ENCODE measurements at places on chromosomes 7 and 10.

- DNase-seq: peak; percentile 85
These were observed 74.0 kb upstream of the CUX1 start for GRCh38 chr7:101743241-101743994.

DNA sequence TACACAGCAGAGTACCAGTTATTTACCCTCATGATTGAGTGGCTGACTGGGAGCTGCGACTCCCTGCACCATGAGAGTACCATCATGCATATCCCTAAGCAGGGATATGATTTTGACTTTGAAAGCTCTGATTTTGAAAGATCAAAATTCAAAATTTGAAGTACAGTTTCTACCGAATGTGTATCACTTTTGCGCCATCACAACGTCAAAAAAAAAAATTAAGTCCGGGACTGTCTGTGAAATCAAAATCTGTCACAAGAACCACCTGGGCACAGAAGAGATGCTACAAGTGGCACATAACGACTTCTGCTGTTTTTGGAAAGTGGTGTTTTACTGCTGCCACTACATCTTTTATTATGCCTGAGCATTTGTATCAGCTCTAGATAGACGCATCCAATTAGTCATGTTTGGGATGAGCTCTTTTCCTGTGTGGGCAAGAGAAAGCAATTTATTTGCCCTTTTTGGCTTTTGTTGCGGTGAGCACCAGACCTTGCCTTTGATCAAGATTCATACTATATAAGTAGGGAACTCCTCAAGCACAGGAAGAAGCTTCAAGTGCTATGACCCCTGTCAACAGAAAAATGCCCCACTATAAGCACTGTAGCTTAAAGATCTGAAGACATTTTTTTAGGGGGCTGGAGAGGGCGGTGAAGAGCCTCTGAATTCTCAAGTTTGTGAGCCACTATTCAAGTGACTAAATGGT is 10.7 kb downstream of the MTPN start:
- no peak for DNase-seq

- DNase-seq: no peak
These were observed 357.2 kb downstream of the LRMDA start for GRCh38 chr10:75788394-75789205.

DNA sequence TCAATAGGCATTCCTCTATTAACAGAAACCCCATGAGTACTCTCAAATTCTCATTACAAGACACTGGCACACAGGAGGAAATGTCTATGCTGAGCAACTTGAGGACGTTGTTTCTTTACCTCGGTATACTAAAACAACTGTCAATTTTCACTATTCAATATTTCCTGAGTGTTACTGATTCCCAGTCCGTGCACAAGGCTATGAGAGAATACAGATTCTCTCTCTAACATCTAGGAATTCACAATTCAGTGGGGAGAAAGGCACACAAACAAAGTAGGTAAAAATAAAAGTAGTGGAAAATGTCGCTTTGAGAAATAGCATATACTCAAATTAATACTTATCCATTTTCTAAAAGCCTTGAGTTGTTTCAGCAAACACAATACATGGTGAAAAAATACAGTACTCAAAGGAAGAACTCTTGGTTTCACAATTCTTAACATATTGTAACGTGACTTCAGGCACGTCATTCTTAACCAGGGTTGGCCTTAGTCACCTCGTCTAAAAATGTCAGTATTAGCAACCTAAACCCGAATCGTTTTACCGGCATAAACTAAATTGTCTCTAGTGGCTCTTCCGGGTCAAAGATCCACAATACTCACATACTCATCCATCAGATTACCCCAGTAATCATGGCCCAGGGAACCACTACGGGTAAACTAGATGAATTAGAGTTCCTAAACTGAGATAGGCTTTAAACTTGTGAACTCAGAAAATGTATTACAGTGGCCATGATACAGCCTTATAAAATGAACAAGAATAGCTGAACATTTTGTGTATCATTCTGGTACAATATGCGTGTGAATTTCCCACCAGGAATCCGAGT is 1.5 kb downstream of the IPMK start:
- no peak for DNase-seq

- DNase-seq: no peak
These were observed 61.1 kb upstream of the TMEM196 start for GRCh38 chr7:19834566-19834965.

- DNase-seq: no peak
These were observed 9.5 kb upstream of the RBM20 start for GRCh38 chr10:110634527-110635209.

GRCh38 chr7:4683884-4684565 is 1.9 kb downstream of the FOXK1 start:
- DNase-seq: peak; percentile 53

- no peak for DNase-seq
These were observed 160.1 kb downstream of the EXOC4 start for GRCh38 chr7:133412942-133413341.

- no peak for DNase-seq
These were observed 402.3 kb downstream of the TYW1 start for GRCh38 chr7:67398916-67399315.

GRCh38 chr7:75905785-75906604 is 9.0 kb upstream of the POR start:
- peak; percentile 49 for DNase-seq

DNA sequence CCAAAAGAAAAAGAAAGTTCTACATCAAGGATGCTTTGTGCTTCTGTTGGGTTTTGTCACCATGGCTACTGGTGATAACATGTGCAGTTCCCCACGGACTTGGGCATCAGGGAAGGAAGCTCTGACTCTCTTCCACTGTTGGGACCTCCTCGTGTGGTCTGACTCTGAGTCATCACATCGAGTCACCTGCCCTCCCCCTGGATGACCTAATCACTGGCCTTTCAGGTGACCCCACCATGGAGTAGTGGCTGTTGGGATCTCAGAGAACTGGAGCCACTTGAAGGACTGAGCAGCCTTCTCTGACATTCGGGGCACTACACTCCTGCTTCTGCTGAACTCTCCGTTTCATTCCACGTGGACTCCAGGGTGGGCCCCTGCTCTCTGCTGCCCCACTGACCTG is 60.8 kb upstream of the DOCK1 start:
- DNase-seq: no peak

- no peak for DNase-seq
These were observed 16.6 kb upstream of the LANCL2 start for GRCh38 chr7:55348502-55348901.

GRCh38 chr10:133142523-133143199 is 17.4 kb upstream of the KNDC1 start:
- peak; percentile 34 for DNase-seq

GRCh38 chr7:130189343-130189742 is 15.9 kb downstream of the TMEM209 start:
- DNase-seq: no peak

DNA sequence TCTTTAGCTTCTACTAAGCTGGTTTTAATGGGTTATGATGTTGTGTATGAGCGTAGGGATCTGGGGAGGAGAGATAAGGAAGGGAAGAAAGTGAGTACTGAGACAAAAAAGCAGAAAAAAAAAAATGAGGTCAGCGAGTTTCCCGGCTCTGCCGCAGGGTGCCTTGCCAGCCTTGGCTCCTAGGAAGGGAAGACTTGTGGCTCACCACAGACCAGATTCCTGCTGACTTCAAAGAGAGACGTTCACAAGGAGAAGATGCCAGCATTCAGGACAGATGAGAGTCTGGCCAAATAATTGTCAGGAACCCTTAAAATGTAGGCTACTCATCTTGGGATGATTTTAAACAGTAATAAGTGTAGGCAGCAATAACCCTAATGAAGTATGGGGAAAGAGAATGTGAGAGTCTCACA is 11.4 kb upstream of the FAS start:
- DNase-seq: no peak

GRCh38 chr10:13038391-13038790 is 36.9 kb upstream of the CCDC3 start:
- DNase-seq: no peak

DNA sequence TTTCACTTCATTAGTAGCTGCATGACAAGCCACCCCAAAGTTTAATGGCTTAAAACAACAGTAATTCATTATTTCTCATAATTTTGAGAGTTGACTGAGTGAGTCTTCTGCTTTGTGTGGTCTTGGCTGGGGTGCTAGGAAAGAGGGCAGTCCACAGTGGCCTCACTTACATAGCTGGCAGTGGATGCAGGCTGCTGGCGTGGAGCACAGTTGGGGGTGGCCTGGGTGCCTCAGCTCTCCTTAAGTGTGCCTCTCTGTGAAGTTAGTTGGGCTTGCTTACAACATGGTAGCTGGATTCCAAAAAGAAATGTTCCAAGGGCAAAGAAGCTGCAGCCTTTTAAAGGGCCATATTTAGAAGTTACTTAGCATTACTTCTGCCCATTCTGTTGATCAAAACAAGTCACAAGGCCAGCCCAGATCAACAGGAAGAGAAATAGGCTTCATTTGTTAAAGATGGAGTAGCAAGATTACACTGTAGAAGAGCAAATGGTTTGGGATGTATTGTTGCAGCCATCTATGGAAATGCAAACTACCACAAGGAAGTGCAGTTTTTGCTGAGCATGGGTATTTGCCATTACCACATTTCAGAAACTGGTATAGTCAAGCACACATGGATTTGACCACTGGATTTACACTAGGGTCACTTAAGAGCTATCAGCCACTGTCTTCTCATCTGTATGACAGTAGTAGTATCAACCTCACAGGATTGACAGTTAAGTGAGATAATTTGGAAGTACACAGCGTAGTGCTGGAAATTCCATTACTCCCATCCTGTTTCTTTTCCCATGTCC is 33.6 kb downstream of the ZEB1 start:
- no peak for DNase-seq

GRCh38 chr10:122957474-122957873 is 3.4 kb upstream of the C10orf88 start:
- no peak for DNase-seq

DNA sequence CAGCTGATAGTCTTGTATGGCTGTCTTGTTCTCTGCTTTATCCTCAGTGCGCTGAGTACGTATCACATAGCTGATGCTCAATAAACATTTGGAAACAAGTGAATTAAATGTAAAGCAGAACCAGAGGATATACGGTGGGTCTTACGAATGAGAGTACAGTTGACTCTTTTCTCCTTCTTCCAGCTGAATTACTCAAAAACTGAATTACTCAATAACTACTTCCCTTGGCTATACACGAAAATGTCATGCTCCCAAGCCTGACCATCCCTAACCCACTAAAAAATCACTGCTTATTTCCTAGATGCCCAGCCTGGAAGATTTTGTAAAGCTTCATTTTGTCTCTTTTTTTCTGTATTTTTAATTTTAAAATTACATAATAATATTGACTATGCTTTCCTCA is 3.2 kb upstream of the RSU1 start:
- DNase-seq: no peak

DNA sequence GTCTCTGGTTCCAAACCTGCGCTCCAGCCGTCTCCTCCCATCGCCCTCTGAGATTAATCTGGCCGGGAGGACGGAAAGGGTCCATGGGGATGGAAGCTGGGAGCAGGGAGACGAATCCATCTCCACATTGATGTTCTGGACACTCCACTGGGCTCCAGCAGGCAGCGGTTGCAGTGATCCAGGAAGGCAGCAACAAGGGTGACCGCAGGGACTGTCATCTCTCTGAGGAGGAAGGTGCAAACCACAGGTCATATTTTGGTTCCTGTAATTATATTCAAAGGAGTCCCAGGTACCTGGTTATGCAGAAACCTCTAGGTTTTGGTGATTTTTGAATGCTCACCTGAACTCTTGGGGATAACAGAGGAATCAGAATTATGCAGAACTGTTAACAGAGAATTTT is 54.8 kb downstream of the EVX1 start:
- no peak for DNase-seq

GRCh38 chr10:120453886-120454285 is 3.1 kb upstream of the PLPP4 start:
- DNase-seq: no peak

- no peak for DNase-seq
These were observed 165.4 kb upstream of the LRGUK start for GRCh38 chr7:133961724-133962123.

- DNase-seq: no peak
These were observed 304.4 kb upstream of the C7orf33 start for GRCh38 chr7:148286150-148286549.

GRCh38 chr7:156064971-156065386 is 252.7 kb upstream of the SHH start:
- DNase-seq: no peak

DNA sequence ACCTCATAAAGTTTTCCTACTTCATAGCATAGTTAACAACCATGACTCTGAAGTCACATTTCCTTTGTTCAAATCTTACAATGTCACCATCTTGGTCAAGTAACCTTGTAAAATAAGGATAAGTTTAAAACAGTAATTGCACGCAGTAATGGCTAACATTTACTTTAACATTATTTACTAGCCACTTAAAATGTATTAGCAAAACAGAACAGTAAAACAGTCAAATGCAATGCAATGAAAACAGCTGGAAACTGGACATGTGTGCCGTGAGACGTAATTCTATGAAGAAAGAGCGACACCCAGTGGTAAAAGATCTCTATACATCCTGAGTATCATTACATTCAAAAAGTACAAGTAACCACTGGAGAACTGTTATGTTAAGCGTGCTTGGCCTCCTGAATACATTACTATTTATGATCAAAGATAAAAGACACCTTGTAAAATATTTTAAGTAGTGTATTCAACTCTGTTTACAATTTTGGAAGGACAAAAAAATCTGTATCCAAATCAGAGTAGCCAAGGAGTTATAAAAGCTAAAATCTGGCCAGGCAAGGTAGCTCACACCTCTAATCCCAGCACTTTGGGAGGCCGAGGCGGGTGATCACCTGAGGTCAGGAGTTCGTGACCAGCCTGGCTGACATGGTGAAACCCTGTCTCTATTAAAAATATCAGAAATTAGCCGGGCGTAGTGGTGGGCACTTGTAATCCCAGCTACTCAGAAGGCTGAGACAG is 27.2 kb downstream of the ATE1 start:
- DNase-seq: no peak

DNA sequence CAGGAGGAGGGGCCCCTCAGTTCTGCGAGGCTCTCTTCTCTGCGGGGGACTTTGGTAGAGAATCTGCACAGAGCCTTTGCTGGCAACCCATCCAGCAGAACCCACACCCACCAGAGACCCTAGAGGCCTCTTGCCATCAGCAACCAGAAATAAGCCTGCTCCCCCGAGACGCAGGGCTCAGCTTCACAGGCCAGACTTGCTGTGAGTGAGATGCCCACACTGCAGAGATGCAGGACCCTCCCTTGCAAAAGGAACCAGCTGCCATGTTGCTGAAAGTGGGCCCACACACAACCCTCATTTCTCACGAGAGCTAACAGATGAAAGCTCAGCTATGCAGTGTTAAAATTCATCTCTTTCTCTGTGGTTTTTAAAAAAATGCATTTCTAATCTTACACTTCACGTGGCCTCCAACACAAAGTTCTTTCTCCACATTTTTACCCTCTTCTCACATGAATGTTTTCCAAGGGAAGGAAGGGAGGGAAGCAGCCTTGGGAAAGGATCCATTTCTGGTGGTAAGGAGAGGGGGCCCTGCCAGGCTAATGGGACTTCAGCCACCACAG is 171.6 kb downstream of the CCDC3 start:
- no peak for DNase-seq

Data from right forelimb (tissue), 1 donor.